Spleen (tissue), 13 donors: ENCODE measurements at places on chromosomes 4 and X. TPM values are rescaled to one million over a fixed set of nuclear protein-coding genes. Genes with fewer than 3 reads are reported as not detected.

DNA sequence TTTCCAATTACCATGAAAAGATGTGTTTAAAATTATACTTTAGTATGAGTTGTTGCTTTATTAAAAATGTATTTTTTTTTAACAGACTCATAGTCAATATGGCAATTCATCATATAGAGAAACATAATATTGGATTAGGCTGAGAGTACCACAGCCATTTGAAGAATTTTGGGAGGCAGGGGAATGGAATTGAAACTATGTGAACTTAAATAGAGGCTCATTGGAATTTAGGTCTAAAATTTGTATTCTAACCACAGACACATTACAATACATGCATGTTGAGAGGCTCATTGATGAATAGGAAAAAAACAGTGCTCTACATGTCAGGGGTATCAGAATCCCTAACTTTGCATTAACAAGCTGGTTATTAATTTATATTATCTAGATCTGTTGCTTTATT lies 269.6 kb downstream of the DKK2 start:
- H3K36me3 ChIP-seq = no peaks in the 10 kb centered on the region
- no peak overlapping the region for H3K27ac ChIP-seq
- H3K4me3 ChIP-seq = no peak overlapping the region
- H3K4me1 ChIP-seq = no peaks in the 10 kb centered on the region
- DNase-seq = no peak
- no peaks in the 10 kb centered on the region for H3K27me3 ChIP-seq

CXCL5 gene
- 0.58 TPM for polyA plus RNA-seq

LINC00632 gene
- 0.57 TPM for polyA plus RNA-seq

GRCh38 chr4:2449051-2449450 lies 19.9 kb upstream of the RNF4 start:
- no peaks in the 10 kb centered on the region for H3K4me1 ChIP-seq
- DNase-seq = no peak
- H3K27me3 ChIP-seq = no peaks in the 10 kb centered on the region

DNA sequence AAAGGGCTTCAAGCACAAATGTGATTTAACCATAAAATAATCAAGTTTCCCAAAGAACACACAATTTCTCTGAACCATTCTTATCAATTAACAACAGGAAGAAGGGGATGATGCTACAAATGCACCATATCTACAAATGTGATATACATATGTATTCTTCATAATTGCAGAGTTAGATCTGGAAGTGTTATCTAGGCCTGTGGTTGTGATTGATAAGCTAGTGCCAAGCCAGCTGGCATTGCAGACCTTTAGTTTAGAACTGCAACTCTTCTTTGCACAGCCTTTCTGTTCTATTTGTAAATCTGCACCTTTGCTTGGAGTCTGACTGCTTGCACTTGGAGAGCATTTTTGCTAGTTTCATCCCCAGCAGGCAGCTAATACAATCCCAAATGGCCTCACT lies 145.5 kb upstream of the NPY2R start:
- no peaks in the 10 kb centered on the region for H3K4me1 ChIP-seq
- H3K4me3 ChIP-seq = no peak overlapping the region
- H3K36me3 ChIP-seq = no peaks in the 10 kb centered on the region
- H3K27me3 ChIP-seq = no peaks in the 10 kb centered on the region
- DNase-seq = no peak
- H3K27ac ChIP-seq = no peak overlapping the region

DNA sequence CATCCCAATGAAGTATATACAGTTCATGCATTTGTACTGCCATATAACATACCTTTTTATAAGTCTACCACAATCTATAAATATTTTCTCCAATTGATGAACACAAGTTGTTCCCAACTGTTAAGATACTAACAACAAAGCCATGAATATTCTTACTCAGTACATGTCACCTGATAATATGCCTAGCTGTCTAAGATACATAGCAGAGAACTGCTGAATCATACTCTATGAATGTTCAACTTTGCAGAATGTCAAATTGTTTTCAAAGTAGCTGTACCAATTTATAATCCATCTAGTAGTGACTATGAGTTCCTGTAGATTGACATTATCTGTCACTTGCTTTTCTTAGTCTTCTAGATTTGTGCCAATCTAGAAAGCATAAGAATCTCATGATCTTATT lies 84.9 kb downstream of the RAB28 start:
- H3K27ac ChIP-seq = no peak overlapping the region
- no peak overlapping the region for H3K4me3 ChIP-seq
- no peak for DNase-seq
- H3K4me1 ChIP-seq = peaks cover 4% of the 10 kb centered on the region

DNA sequence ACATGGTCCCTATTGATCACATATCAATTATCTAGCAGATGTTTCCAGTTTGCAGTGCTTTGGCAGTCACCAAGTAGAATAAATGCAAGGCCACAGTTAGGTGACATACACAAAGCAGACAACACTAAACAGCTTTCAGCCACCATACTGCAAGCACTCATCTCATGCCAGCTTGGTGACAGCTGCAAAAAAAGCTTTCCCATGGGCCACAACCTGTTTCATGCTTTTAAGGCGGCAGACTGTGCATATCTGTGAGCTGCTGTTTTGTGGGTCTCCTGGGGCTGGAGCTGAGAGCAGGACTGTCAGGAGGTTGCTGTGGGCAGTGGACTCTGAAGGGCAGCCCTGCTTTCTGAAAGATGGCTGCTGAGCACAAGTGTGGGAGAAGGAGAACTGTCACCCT lies 82.6 kb downstream of the FHDC1 start:
- no peaks in the 10 kb centered on the region for H3K4me1 ChIP-seq
- peaks cover 3% of the 10 kb centered on the region for H3K27me3 ChIP-seq
- no peak overlapping the region for H3K27ac ChIP-seq
- no peak for DNase-seq

GPR101 gene
- polyA plus RNA-seq = not detected

GRCh38 chrX:136488706-136489105 lies 959 bp downstream of the BRS3 start:
- H3K4me3 ChIP-seq = no peak overlapping the region
- H3K27me3 ChIP-seq = no peaks in the 10 kb centered on the region
- no peak overlapping the region for H3K27ac ChIP-seq
- no peaks in the 10 kb centered on the region for H3K36me3 ChIP-seq
- no peaks in the 10 kb centered on the region for H3K4me1 ChIP-seq

MFAP3L gene
- 0.74 TPM for polyA plus RNA-seq

RBM46 gene
- polyA plus RNA-seq = 0.04 TPM

AMOT gene
- 0.52 TPM for polyA plus RNA-seq

GRCh38 chr4:141416219-141416618 lies 195.5 kb downstream of the ZNF330 start:
- H3K27ac ChIP-seq = no peak overlapping the region
- H3K36me3 ChIP-seq = no peaks in the 10 kb centered on the region
- no peaks in the 10 kb centered on the region for H3K4me1 ChIP-seq

DNA sequence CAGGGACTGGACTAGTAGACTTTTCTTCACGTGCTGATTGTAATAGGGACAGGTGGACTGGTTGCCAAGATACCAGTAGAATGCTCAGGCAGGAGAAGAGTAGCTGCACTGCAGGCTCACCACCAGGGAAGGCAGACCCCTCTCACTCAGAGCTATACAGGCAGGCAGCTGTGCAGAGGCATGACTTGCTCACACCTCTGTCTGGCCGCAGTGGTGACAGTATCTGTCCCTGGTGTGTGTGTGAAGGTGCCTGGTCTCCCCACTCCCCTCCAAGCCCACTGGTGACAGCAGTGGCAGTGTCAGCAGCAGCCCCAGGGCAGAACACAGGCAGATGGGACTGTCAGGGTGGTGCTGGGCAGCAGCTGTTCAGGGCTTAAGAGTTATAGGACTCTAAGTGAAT lies 140.7 kb downstream of the RPS6KA6 start:
- no peaks in the 10 kb centered on the region for H3K4me1 ChIP-seq
- H3K27me3 ChIP-seq = no peaks in the 10 kb centered on the region
- H3K4me3 ChIP-seq = no peak overlapping the region
- no peak overlapping the region for H3K27ac ChIP-seq
- no peaks in the 10 kb centered on the region for H3K36me3 ChIP-seq

GRCh38 chr4:4329496-4329895 lies 39.4 kb downstream of the ZBTB49 start:
- peaks cover 26% of the 10 kb centered on the region for H3K4me1 ChIP-seq
- H3K27me3 ChIP-seq = no peaks in the 10 kb centered on the region
- H3K4me3 ChIP-seq = no peak overlapping the region
- no peak for DNase-seq
- no peaks in the 10 kb centered on the region for H3K36me3 ChIP-seq

DNA sequence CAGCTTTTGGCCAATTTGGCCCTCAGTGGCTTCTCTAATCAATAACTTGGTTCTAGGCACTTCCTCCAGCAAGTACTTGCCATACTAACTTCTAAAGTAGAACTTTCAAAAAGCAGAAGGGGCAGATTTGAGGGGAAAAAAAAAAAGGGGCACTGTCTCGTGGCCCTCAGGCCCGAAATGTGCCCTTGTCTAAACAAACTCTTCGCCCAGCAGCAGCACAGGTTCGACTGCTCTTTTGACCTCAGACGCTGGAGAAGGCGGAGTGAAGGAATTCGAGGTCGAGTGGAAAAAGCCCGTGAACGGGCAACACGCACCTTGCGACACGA lies 775 bp downstream of the GRPEL1 start:
- no peaks in the 10 kb centered on the region for H3K27me3 ChIP-seq
- H3K27ac ChIP-seq = peak overlapping the region; percentile 93
- peaks cover 24% of the 10 kb centered on the region for H3K4me1 ChIP-seq
- no peaks in the 10 kb centered on the region for H3K36me3 ChIP-seq

- H3K27me3 ChIP-seq = no peaks in the 10 kb centered on the region
- no peak overlapping the region for H3K4me3 ChIP-seq
- H3K36me3 ChIP-seq = no peaks in the 10 kb centered on the region
- H3K4me1 ChIP-seq = no peaks in the 10 kb centered on the region
- no peak overlapping the region for H3K27ac ChIP-seq
- DNase-seq = no peak
These were observed 19.1 kb upstream of the TEX13B start for GRCh38 chrX:108001218-108001814.

DNA sequence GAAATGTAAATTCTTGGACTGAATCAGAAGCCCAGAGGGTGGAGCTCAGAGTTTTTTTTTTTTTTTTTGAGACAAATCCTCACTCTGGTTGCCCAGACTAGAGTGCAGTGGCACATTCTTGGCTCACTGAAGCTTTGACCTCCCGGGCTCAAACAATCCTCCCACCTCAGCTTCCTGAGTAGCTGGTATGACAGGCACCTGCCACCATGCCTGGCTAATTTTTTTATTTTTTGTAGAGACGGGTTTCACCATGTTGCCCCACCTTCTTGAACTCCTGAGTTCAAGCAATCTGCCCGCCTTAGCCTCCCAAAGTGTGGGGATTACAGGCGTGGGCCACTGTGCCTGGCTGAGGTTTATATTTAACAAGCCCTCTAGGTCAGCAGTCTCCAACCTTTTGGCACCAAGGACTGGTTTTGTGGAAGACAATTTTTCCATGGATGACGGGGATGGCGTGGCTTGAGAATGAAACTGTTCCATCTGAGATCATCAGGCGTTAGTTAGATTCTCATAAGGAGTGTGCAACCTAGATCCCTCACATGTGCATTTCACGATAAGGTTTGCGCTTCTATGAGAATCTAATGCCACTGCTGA lies 76.7 kb downstream of the FHIP1A start:
- no peaks in the 10 kb centered on the region for H3K4me1 ChIP-seq
- DNase-seq = no peak
- H3K27me3 ChIP-seq = no peaks in the 10 kb centered on the region
- H3K27ac ChIP-seq = no peak overlapping the region
- no peaks in the 10 kb centered on the region for H3K36me3 ChIP-seq
- no peak overlapping the region for H3K4me3 ChIP-seq

GRCh38 chr4:109077505-109077904 lies 225.0 kb downstream of the COL25A1 start:
- H3K27me3 ChIP-seq = no peaks in the 10 kb centered on the region
- H3K4me3 ChIP-seq = no peak overlapping the region
- no peaks in the 10 kb centered on the region for H3K36me3 ChIP-seq
- no peak for DNase-seq
- H3K4me1 ChIP-seq = no peaks in the 10 kb centered on the region

DNA sequence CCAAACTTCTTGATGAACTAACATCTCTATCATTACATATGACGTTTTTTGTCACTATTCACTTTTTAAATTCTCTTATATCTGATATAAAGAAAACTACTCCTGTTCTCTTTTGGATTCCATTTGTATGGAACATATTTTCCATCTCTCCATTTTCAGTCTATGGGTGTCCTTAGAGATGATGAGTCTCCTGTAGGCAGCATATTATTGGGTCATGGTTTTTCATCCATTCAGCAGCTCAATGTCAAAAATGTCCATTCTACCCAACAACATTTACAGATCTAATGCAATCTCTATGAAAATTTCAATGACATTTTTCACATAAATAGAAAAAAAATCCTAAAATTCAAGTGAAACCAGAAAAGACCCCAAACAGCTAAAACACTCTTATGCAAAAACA lies 60.3 kb downstream of the BRWD3 start:
- no peaks in the 10 kb centered on the region for H3K27me3 ChIP-seq
- no peaks in the 10 kb centered on the region for H3K36me3 ChIP-seq
- no peak for DNase-seq
- no peak overlapping the region for H3K4me3 ChIP-seq
- no peak overlapping the region for H3K27ac ChIP-seq
- H3K4me1 ChIP-seq = no peaks in the 10 kb centered on the region

DNA sequence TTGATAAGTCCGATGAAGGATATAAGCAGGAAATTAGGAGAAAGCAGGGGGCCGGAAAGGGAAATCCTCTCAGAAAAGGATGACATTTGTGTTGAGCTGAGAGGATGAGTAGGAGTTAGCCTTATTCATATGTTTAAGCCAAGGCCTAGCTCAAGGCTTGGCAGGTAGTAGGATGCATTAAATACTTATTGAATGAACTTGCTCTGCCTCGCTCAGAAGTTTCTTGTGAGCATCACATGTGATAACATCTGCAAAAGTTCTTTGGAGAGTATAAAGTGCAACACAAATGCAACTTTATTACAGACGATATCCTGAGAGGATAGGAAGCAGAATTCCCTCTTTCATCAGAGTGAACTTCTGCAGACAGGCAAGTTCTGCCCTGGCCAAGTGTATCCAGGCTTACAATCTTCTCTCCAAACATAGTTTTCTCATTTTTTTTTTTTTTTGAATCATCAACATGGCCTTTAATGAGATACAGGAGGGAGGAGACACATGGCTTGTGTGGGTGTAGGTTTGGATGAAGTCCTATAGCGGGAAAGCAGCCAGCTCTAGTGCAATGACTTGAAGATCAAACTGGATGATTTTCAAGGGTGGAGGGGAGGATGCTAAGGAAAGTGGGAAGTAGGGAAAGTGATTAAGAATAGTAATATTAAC lies 48.1 kb downstream of the LUZP4 start:
- no peak overlapping the region for H3K27ac ChIP-seq
- no peaks in the 10 kb centered on the region for H3K36me3 ChIP-seq
- DNase-seq = no peak
- no peaks in the 10 kb centered on the region for H3K27me3 ChIP-seq
- H3K4me1 ChIP-seq = no peaks in the 10 kb centered on the region
- H3K4me3 ChIP-seq = no peak overlapping the region
